ENCODE measurements at places on chromosomes 4 and X.

DNA sequence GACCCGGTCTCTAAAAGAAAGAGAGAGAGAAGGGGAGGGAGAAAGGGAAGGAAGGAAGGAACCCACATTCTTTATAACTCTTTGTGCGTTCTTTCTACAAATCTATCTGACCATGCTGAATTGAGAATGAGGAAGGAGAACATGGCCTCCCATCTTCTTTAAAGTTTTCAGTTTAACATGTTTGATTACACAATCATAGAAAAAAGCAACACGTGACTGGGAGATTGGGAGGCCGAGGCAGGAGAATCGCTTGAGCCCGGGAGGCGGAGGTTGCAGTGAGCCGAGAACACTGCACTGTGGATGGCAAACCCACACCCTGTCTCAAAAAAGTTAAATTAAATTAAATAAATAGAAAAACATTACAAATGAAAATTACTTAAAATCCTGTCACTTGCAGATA lies 254.5 kb downstream of the RAPGEF2 start:
- DNase-seq: no peak

DNA sequence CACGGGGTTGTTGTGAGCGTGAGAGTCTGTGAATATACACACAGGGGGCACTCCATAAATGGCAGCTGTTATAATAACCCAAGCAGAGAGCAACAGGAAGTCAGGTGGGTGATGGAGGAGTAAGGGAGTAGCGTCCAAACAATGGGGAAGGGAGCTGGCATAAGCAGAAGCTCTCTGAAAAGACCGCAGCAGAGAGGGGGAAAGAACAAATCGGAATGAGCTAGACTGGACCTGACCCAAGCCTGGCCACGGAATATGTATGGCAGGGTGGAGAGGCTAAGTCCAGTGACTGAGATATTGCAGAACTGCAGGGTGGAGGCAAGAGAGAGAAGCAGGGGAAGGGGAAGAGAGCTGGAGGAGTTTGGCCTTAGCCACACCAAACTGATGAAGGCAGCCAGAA lies 6.5 kb upstream of the GJB1 start:
- no peak for DNase-seq

DNA sequence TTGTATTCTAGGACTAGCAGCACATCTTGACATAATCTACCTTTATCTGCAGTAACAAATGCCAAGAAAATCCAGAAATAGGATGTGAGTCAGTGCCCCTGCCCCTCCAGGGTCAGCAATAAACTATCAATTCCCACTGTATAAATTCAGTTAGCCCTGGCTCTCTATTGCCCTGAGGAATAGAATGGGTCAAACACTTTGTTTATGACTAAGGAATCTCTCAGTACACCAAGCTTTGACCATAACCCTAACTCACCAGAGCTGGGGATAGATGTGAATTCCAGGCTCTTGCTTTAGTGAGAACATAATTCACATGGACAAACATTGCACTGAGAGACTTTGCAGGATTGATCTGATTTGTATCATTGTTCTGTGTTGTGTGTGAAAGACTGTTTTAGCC lies 82.3 kb downstream of the CXXC4 start:
- DNase-seq: no peak

DNA sequence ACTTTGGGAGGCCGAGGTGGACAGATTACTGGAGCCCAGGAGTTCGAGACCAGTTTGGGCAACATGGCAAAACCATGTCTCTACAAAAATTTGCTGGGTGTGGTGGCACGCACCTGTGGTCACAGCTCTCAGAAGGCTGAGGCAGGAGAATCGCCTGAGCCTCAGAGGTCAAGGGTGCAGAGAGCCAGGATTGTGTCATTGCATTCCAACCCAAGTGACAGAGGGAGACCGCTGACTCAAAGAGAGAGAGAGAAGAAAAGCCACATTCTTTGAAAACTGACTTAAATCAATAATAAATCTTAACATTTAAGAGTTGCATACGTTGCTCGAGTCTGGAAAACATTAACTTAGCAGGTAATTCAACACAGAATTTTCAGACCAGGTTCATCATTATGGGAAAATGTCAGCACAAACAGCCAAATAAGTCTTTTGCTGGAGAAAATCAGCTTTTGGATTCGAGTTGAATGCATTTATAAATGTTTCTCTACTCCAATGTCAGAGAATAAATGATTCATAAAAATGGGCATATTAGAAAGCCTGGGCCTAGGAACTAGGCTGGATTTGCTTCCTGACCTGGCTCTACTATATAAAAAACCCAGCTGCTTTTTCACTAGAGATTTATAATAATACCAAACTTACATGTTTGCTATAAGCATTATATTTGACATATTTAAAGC lies 68.3 kb upstream of the RBPJ start:
- DNase-seq: no peak

Measured in Right ventricle myocardium inferior (tissue), 1 donor.